Omental fat pad (tissue), 4 donors: ENCODE measurements at places on chromosomes 3 and 15.

DNA sequence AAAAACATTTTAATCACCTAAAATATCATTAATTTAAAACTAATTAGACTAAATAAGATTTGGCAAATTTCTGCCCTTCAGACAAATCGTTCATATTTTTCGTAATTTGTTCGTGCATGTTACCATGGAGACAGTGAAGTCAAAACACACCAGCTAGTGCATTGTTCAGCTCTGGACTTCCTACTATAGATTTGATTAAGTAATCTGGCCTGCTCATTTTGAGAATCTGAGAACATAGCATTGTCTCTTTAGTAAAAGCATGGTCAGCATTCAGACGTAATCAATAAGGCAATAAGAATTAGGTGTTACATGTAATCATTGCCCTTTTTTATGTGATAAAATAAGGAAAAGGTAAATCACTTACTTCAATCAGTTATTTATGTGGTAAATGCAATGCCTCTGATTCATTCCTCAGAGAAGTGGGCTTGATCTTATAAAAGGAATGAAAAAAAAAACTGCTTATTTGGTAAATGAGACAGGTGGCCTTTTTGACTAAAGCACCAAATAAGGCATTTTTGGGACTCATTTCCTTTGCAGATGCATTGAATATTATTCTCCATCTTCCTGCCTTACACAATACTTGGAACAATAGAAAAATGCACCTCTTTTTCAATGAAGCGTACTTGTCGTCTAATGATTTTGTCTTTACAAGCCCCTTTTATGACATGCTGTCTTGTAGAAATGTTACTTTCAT lies 84.5 kb upstream of the FNDC3B start:
- DNase-seq: no peak

DNA sequence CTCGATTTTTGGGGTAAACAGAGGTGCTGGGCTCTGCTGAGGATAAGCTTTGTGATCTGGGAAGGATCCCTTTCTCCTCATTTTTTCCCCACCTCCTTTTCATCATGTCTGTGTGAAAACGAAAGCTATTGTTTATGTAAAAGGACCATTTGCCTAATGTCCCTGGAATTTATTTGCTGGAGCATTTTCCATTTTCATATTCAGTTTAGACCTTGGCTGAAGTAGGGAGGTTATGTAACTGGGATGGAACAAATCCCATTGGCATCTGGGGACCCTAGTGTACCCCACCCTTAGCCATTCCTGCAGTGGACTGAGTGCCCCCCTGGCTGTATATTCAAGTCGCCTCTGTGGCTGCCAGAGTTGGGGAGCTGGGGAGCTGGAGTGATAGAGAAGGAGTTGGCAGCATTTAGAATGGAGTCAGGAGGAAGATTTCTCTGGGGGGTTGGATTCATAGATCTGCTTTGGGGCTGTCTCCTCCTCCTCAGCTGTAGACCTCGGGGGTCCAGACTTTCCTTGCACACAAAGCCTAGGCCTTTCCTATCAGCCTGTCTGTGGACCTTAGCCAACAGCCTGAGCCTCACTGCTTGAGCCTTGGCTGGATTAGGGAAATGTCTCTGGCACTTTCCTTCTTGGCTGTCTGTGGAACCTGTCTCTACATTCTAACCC lies 270.4 kb upstream of the CTDSPL start:
- no peak for DNase-seq

DNA sequence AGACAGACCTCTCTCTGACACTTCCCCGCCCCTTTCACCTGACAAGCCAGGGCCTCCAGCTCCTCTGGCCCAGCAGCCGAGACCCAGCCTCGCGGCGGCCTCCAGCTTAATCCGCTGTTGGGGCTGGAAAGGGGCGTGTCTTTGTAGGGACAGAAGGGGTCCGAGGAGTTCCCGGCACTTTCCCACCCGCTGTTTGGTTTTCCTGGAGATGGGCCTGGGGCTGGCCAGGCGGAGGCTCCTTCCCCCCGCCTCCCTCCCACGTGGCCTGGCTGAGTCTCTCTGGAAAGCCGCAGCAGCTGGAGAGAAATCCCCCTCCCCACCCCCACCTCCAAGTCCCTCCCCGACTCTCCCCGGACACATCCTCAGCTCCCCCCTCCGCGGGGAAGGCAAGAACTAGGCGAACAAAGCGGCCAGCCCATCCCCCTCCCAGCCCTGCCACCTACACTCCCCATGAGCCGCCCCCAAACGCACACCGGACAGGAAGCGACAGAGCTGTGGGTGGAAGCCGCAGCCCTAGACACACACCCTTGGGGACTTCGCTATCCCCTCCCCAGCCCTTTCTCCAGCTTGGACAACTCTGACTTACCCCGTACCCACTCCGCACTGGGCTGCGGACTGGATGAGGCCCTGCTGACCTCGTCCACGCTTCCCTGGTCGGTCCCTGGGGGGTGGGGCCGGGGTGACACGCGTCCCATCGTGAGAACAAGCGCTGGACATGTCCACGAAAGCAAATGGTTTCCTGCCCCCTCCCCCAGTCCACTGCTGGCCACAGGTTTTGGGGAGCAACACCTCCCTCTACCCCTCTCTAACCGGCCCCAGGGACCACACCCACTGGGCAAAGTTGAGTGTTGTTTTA lies 1.2 kb downstream of the IGDCC4 start:
- no peak for DNase-seq

- no peak for DNase-seq
Measured at GRCh38 chr15:85684174-85684710, 110.5 kb downstream of the KLHL25 start.

GRCh38 chr15:41633609-41634008 lies 26.6 kb upstream of the MGA start:
- DNase-seq: no peak

DNA sequence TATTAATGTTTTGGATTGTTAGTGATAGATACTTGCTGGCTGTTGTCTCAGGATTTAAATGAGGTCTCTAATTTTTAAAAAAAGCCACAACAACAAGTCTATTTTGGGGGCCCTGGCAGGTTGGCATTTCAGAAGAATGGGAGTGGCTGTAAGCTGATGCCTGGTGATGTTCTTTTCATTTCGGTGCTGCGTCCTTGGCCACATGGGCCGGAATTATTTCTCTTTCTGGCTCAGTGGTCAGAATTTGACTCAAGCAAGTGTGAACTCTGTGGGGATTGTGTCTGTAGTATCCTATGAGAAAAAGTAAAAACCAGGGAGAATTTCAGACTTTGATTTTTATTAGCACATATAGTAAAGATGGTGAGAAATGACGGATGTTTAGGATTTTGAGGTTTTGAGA lies 203.0 kb downstream of the AKAP13 start:
- DNase-seq: no peak

DNA sequence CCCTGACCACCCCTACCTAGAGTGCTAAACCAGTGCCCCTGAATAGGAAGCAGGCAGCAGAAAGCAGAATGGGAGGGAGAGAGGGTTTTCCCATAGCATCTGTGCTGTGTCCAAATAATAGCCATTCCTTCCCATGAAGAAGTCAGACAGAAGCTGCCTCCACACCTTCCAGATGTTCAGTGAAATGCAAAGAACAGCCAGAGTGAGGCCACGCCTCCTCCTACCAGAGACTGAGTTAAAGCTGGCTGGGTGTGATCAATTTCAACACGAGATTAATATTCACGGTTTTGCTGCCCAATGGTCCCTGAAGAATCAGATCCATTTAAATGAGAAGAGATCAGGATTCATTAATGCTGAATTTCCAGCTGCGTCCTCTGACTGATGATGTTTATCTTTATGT lies 111.8 kb downstream of the SRGAP3 start:
- DNase-seq: no peak

- DNase-seq: no peak
Measured at GRCh38 chr3:60728006-60728405, 523.2 kb downstream of the FHIT start.

DNA sequence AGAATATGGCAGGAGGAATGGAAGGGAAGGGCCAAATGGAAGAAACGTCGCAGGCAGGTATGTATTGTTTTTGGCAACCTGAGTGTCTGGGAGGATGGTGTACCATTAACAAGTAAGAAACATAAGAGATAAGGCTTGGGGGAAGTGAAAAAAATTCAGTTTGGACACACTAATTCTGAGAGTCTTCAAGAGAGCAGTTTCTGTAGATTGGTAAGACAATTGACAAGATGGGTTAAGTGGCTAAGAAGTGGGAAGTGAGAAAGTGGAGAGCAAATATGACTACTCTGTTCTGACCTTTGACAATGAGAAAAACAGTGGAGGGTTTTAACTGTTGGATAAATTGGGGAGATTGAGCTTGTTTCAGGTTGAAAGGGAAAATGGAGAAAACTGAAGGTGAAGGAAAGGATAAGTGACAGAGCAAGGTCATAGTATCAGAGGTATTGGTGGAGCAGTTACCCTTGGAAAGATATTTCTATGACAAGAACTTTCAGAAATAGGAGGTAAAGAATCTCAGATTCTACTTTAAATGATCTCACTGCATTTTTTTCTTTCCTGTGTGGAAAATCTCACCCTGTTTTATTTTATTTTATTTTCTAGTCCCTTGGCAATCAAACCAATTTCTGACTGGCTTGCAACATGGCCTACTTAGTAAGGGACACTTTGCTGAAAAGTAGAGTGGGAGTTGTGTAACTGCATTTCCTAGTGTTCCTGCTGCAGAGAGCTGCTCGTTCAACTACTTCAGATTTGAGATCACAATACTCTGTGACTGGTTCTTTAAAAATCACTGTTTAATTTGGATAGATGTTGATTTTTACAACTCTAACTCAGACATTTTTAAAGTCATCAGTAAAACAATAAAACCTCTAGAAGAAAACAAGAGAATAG lies 23.1 kb upstream of the GABPB1 start:
- DNase-seq: no peak

DNA sequence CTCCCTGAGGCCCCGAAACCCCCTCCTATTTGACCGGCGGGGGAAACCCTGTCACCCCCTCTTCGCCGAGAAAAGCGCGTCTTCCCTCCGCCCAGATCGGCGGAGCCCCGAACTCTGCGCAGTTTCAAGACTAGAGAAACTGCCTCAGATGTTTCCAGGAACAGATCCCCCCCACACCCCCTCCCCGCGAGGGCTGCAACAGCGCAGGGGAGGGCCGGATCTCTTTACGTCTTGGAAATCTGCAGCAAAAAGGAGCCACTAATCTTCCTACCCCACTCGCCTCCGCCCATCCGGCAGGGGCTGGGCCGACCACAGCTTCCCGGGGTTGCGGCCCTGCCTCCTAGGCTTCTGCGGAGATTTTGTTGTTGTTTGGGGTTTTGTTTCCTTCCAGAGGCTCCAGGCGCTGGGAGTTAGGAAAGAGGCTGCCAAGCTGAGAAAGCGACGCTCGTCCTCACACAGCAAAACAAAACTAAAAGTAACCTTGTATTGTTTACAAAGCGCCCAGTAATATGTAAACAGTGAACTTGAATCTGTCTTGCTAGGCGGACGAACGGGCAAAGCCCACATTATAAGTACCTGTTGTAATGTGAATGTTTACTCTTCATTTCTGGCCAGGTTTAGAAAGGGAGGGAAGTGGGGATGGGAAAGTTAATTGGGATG lies 2.2 kb downstream of the FOXB1 start:
- DNase-seq: no peak

GRCh38 chr15:54029081-54029480 lies 50.8 kb downstream of the UNC13C start:
- DNase-seq: no peak

DNA sequence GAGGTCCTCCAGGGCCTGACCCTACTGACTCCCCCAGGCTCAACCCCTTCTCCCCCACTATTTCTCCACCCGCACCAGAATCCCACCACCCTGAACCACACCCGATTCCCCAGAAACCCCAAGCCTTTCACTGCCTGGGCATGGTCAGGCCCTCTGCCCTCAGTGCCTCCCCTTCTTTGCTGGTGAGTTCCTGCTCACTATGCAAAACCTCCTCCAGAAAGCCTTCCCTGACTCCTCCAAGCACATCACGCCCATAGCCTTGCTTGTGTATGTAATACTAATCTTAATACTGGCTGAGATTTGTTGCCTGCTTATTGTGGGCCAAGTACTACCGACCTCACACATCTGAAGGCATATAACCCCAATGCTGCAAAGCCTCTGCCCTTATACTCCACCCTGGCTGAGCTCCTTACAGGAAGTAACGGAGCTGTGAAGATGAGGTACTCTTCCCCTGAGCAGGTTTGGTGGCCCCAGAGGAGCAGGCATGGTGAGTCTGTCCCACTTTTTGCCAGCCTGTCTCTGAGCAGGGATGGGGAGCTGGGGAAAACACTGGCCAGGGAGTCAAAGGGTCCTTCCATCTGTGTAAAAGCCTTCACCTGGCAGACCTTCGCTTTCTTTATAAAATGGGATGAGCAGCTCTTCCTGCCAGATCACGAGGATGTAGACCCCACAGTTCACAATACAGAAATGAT lies 9.5 kb downstream of the RAB6B start:
- no peak for DNase-seq

GRCh38 chr3:127015282-127016042 lies 32.5 kb downstream of the PLXNA1 start:
- no peak for DNase-seq

GRCh38 chr3:169286214-169286613 lies 377.3 kb downstream of the MECOM start:
- no peak for DNase-seq

- no peak for DNase-seq
Measured at GRCh38 chr3:179681492-179682263, 28.8 kb downstream of the USP13 start.

DNA sequence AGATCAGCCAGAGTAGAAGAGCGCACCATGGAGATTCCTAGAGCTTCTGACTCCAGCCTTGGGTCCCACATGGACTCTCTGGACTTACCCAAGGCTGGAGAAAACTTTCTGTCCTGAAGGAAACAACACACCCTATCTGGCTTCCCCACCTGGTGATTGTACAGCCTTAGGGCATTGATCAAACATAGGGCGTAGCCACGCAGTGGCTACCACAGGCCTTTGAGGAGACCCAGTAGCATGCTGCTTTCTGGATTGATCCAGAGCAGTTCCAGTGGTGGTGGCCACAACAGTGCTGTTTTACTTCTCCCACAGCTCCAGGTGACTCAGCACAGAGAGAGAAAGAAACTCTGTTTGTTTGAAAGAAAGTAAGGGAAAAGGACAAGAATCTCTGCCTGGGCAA lies 23.5 kb downstream of the PYDC2 start:
- DNase-seq: no peak

GRCh38 chr3:49415931-49416601 lies 3.8 kb downstream of the TCTA start:
- no peak for DNase-seq
